G401 (cell line): ENCODE measurements at places on chromosomes 11 and 22.

- no peak for DNase-seq
Observed at GRCh38 chr11:47955061-47955755, 25.2 kb upstream of the PTPRJ start.

- no peak for DNase-seq
Observed at GRCh38 chr11:6927030-6927617, 898 bp downstream of the ZNF215 start.

GRCh38 chr22:42763965-42764480 lies 43.4 kb upstream of the A4GALT start:
- no peak for DNase-seq

DNA sequence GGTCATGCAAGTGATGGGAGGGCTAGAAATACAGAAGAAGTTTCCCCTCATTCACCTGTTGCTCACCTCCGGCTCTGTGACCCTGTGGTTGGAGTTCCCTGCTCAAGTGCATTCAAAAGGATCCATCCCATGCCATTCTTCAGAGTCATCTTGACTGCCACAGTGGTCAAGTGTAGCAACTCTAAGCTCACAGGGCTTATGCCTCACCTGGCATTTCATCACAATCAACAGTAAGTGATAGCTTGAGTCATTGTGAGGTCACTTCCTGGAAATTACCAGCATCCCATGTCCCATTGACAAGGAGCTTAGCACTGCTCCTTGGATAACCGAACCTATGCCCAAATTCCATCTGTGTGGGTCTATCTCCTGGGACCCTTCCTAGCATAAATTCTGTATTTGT lies 55.6 kb downstream of the OR4C45 start:
- DNase-seq, result no peak

DNA sequence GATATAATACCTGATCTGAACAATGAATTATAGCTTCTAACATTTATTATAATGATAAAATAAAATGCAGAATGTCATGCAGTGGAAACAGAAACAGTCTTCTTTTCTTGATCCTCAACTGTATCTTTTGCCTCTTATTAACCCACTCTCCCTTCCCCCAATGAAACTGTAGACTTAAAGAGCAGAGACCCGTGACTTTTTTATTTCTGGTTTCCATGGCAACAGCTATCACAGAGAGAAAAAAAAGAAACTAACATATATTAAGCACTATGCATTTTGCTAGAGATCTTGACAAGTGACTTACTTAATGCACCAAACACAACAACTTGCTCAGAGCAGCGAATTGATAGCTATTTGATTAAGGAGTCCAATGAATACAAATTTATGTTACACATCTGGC lies 69.3 kb downstream of the RAB38 start:
- no peak for DNase-seq

GRCh38 chr11:47723041-47723440 lies 7.9 kb upstream of the AGBL2 start:
- DNase-seq, result peak; percentile 85

- no peak for DNase-seq
Observed at GRCh38 chr11:117584056-117584830, 212.8 kb downstream of the DSCAML1 start.

GRCh38 chr11:1989953-1990352 lies 7.7 kb downstream of the H19 start:
- no peak for DNase-seq

DNA sequence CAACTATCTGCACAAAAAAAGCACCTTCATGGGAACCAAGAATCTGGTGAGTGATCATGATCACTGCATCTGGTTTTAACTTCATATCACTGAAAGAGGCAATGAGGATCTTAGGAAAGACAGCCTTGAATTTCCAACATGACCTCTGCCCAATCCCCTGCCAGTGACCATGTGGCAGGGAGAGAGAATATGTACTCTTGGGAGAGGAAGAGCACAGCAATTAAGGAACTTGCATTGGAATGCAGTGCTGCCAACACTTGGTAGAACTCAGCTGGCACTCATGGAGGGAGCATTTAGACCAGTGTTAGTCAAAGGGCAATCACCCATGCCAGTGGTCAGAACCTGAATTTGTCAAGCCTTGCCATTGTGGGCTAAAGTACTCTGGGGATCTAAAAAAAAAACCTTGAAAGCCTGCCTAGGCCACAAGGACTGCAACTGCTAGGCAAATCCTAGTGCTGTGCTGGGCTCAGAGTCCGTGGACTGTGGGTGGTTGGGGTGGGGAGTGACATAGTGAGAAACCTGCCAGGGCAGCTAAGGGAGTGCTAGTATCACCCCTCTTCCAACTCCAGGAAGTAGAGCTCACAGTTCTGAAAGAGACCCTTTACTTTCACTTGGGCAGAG lies 23.1 kb downstream of the JRKL start:
- DNase-seq, result no peak

DNA sequence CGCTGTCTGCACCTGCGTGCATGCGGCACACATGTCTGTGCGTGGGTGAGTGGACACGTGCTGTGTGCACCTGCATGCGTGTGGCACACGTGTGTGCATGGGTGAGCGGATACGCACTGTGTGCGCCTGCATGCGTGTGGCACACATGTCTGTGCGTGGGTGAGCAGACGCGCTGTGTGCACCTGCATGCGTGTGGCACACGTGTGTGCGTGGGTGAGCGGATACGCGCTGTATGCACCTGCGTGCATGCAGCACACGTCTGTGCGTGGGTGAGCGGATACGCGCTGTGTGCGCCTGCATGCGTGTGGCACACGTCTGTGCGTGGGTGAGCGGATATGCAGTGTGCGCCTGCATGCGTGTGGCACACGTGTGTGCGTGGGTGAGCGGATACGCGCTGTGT lies 27.1 kb upstream of the ACR start:
- DNase-seq, result no peak

DNA sequence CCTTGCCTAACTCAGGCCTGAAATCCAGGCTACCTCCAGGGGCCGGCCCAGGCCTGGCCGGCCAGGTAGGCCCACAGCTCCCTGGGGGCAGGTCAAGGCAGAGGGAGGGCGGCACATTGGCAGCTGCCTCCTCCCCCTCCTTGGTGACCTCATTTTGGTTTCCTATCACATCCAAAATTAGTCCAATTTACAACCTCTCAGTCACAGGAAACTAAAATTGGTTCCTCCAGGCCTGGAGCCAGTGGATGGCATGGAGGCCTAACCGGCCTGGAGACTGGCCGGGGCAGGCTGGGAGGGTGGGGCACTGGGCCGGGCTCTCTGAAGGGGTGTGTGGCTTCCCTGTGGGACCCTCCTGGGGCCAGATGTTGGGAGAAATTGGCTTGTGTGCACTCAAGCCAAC lies 35.9 kb downstream of the LRRC10B start:
- no peak for DNase-seq

DNA sequence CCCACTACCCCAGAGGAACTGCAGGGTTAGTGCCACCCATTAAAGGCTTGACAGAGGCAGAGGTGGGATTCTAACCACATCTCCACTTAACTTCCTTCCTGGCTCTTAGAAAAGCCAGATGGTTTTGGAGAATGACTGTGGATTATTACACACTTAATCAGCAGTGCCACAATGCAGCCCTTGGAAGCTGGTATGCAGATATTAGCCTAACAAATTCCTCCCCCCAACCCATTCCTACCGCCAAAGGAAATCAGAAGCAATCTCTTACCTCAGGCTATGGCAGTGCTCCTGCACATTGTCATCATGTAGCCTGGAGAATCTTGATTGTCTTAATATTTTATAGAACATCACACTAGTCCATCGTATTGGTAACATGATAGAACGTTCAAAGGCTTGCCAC lies 23.2 kb upstream of the NRGN start:
- no peak for DNase-seq

DNA sequence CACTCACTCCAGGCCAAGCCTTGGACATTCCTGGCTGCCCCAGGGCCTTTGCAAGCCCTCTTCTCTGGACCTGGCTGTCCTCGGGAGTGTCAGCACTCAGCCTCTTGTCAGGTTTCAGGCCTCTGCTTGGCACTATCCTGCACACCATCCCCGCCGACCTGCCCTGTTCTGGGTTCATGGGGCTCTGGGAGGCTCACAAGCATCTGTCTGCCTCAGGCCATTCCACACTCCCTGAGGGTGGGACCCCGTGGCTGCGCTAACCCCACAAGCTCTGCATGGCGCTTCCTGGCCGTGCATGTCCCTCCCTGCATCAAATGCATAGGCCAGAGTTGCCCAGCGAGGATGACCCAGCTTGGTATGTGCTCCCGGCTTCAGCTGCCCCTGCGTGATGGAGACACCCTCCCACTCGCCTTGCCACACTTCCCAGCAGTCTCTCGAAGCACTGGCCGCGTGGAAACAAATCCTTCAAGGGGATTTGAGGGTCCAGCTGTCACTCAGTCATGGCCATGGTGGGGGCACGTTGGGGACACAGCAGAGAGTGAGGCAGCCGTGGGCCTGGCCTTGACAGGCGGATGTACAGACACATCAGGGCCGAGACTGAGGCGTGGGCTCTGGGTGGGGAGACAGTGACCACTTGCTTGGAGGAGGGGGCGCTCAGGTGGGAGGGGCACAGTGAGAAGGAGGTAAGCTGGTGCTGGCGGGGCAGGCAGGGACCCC lies 87.3 kb downstream of the KCNQ1 start:
- DNase-seq, result no peak

DNA sequence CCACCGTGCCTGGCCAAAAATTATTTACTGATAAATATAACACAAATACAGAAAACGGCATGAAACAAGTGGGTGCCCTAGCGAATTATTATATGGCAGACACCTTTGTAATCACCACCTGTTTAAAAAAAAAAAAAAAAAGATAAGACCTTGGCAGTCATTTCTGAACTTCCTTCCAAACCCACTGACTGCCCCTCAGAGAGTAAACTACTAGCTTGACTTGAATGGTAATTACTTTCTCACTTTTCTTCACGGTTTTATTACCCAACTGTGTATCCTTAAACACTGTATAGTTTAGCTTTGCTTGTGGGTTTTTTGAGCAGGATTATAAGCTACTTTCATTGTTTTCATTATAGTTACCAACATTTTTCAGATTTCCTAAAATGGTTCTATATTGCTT lies 23.7 kb downstream of the SFI1 start:
- DNase-seq, result no peak

DNA sequence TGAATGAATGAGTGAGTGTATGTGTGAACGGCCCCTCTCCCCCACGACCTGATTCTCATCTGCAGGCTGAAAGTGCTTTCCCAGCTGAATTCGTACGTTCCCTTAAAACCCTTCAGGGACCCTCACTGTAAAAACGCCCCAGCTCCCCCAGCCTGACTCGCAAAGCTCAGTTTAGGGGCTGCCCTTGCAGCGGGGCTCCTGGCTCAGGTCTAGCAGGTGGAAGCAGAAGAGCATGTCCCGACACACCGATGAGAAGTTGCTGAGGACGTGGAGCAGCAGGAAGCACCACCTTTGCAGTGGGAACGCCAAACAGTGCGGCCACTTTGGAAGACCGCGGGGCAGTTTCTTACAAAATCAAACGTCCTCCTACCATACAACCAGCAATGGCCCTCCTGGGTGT lies 3.6 kb upstream of the MRPL23 start:
- DNase-seq, result no peak

GRCh38 chr22:17368554-17369438 lies 464 bp upstream of the CECR2 start:
- peak; percentile 73 for DNase-seq

DNA sequence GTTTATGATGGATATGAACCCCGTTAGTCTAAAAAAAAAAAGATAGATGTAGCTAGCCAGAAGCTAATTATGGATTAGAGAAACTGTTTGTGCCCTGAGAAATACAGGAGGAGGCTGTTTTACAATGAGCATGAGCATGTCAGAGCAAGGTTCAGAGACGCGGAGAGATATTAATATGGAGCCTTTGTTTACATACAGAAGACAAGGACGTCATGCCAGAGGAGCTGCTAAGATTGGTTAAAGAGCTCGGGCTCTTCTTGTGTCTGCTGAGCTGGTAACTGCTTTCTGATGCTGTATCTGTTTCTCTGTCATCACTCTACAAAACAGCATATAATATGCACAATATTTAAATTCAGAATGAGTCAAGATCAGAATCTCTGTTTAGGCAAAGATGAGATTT lies 24.9 kb upstream of the CCDC89 start:
- no peak for DNase-seq

DNA sequence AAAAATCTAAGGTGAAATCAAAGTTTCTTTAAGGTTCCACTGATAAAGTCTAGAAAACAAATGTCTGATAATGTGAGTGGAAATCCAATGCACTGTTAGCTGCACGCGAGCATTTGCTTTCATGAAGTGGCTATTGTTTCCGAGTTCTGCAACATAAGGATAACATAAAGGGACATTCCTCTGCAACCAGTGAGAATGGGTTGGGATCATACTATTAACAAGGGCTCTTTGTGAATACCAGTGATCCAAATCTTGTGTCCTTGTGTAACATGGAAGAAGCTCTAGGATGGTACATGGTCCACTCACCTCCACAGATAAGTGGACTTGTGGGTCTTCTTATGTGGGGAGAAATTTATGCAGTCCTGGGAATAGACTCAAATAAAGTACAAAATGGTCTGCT lies 24.6 kb downstream of the APIP start:
- no peak for DNase-seq
